ENCODE measurements at places on chromosomes 11 and 22. TPM values are rescaled to one million over a fixed set of nuclear protein-coding genes. Genes with fewer than 3 reads are reported as not detected.

- H3K27ac ChIP-seq: no peak overlapping the region
- no peak for DNase-seq
- no peaks in the 10 kb centered on the region for H3K4me1 ChIP-seq
- no peaks in the 10 kb centered on the region for H3K36me3 ChIP-seq
- no peaks in the 10 kb centered on the region for H3K27me3 ChIP-seq
- no peak overlapping the region for H3K4me3 ChIP-seq
Observed at GRCh38 chr22:19619144-19620009, 94.9 kb upstream of the SEPTIN5 start.

DNA sequence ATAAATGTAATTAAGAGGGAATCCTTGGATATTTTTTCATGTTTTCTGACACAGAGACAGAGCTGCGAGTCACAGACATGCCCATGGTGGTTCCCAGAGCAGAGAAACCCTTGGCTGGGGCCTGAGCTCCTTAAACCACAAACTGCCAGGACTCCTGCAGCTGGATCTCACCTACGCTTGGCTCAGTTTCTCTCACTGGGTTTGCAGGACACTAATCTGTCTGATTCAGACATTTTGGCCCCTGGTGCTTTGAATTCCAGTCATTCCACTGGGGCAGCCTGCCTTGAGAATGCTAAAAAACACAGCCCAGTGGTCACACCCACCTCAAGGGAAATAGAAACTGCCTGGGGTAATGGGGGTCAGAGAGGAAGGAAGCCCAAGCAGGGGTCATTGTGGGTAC is 122.6 kb downstream of the CCDC81 start:
- H3K4me3 ChIP-seq: no peak overlapping the region
- H3K27ac ChIP-seq: peak overlapping the region; percentile 18
- no peak for DNase-seq
- no peaks in the 10 kb centered on the region for H3K36me3 ChIP-seq
- H3K4me1 ChIP-seq: no peaks in the 10 kb centered on the region

DNA sequence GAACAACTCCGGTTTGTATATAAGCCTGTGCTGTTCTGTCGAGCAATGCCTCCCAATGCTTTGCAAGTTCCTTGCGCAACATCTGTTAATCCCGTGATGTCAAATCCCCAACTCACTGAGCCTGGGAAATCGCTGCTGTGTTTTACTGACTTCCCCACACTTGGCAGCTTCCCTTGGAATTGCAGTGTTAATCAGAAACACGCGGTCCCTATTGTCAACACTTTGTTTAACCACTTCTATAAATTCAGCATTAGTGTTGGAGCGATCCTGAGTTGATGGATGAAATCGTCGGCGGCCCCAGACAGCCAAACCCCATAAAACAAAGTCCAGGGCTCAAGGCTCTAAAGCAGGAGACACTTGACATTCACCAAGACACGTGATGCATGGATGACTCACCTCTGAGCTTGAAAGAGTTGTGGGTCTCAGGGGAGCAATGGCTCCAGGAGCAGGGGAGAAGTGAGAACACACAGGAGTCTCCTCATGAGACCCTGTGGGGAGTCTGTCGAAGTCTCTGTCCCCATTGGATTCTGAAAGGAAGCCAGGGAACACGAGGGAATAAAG is 555.3 kb downstream of the MIAT start:
- H3K4me3 ChIP-seq: no peak overlapping the region
- peak overlapping the region; percentile 53 for H3K27ac ChIP-seq
- no peak for DNase-seq
- no peaks in the 10 kb centered on the region for H3K36me3 ChIP-seq
- no peaks in the 10 kb centered on the region for H3K27me3 ChIP-seq

DNA sequence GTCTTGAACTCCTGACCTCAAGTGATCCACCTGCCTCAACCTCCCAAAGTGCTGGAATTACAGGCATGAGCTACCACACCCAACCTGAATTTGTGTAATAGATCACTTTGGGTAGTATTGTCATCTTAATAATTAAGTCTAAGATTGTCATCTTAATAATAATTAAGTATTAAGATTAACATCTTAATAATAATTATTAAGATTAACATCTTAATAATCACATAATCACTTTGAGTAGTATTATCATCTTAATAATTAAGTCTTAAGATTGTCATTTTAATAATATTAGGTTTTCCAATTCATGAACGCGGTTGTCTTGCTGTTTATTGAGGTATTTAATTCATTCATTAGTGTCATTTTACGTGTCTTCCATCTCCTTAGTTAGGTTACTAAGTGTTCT is 8.2 kb downstream of the MOV10L1 start:
- no peaks in the 10 kb centered on the region for H3K4me1 ChIP-seq
- no peak for DNase-seq
- H3K27ac ChIP-seq: no peak overlapping the region

GRCh38 chr11:37409124-37409523 is 811.1 kb upstream of the RAG2 start:
- H3K27ac ChIP-seq: no peak overlapping the region
- no peak overlapping the region for H3K4me3 ChIP-seq
- no peak for DNase-seq
- H3K36me3 ChIP-seq: no peaks in the 10 kb centered on the region
- H3K4me1 ChIP-seq: no peaks in the 10 kb centered on the region

Gene FGF19
- not detected for polyA plus RNA-seq

Gene MYO18B
- 0.05 TPM for polyA plus RNA-seq

Gene TENM4
- polyA plus RNA-seq: 6.0 TPM

Data from SK-N-SH (cell line).